ENCODE measurements at places on chromosomes 5 and 9.

GRCh38 chr5:2047341-2047927 is 164.7 kb upstream of the IRX4 start:
- DNase-seq = no peak

DNA sequence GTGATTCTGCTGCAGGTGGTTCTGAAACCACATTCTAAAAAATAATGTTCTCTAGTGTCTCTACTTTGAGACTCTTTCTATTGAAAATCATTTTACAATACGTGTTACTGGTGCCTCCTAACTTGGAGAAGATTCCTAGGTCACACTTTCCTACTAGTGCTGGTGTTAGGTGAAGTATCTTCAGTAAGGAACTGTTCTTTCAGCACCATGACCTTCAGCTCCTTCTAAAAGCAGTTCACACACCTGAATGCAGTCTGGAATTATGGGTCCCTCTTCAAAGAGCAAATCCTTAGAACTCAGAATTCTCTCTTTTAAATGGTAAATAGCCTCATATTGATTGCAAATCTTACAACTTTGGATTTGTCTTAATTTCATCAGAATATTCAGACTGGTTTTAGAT is 10.6 kb upstream of the DPYSL3 start:
- no peak for DNase-seq

DNA sequence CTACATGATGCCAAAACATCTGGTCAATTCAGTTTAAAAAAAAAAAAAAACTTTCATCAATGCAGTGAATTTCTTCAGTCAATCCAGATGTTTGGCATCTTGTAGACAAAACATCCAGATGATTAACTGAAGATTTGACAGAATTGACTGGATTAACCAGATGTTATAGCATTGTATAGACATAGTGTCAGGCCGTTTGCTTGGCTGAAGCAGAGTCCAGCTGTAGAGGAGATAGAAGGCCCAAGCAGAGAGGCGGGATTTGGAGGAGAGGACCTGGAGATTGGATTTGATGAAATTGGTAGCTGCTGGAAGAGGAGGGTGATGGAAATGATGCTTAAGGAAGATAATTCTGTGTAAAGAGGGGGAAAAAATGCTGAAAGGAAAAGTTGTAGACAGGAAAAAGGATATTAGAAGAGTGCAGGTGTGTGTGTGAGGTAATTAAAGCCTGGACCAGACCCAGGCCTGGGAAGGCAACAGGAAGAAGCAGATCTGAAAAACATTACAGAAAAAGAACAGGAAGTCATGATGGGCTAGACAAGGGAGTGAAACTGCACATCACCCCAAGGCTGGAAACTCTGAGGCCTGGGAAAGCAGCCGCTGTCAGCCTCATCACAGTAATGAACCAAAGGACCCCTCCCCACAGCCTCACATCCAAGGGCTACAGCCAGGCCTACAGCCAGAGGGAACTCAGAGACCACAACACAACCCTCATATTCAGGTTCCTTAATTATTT is 258.3 kb downstream of the CWC27 start:
- DNase-seq = no peak

DNA sequence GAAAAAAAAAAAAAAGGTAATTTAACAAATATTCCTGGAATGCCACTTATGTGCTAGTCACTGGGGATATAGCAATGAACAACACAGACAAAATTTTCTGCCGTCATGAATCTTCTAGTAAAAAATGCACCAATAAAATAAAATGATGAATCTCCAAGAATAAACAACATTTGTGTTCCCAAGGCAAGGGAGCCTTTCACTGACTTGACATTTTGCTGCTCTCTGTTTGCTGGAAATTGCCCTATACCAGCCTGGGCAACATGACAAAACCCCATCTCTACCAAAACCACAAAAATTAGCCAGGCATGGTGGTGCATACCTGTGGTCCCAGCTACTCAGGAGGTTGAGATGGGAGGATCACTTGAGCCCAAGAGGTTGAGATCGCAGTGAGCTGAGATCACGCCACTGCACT is 64.5 kb upstream of the ERBIN start:
- no peak for DNase-seq

DNA sequence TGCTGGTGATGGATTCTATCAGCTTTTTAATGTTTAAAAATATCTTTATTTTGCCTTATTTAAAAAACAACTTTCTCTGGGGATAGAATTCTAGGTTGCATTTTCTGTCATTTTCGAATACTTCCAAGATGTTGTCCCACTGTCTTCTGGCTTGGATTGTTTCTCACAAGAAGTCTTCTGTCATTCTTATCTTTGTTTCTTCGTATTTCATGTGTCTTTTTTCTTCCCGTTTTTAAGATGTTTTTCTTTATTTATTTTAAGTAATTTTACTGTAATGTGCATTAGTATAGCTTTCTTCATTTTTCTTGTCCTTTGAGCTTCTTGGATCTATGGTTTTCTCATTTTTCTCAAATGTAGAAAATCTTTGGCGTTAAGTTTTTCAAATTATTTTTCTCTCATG is 19.1 kb downstream of the STX17 start:
- no peak for DNase-seq

DNA sequence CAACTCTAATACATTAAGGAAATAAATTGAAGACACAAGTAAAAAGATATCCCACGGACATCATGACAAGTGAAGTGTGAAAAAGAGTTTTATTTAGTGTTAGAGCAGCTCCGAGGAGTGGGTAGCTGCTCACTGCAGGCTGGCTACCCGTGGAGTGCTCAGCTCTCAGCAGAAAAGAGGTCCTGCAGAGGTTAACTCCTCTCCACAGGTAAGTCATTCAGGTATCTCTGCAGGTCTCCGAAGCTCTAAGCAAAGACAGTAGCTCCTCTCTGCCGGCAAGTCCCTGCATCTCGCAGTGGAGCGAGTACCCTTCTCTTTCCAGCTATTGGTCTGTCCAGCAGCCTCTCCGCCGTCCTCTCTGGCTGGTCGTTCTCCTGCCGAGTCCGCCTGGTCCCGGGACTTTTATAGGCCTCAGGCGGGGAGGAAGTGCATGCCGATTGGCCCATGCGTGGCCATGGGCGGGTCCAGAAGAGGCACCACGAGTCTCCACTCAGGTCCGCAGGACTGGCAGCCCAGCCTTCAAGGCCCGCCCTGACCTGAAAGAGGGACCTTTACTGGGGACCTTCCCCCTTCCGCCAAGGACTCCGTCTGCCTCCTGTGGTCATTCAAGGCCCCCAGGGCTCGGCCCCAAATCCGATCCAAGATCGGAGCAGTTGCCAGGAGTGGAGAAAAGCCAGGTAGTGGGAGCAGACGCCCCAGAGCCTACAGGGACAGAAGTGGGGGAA is 29.9 kb downstream of the BTNL9 start:
- DNase-seq = no peak

DNA sequence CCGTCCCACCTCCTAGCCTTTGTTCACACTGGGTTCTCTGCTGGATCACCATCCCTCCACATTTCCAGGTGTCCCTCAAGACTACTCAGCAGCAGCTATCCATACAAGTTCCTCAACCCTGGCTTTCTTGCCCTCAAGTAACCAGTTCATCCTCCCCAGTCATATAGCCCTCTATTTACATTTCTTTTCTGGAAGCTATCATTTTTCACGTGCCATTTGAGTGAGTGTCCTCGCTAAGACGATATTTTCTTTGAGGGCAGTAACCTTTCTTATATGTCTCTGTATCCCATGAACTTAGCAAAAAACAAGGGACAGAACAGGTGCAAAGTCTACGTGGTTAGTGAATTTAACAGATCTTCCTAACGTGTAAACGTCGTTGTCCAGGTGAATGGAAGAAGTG is 29.6 kb upstream of the KCNMB1 start:
- DNase-seq = no peak

- no peak for DNase-seq
Measured at GRCh38 chr5:137342764-137343163, 156.4 kb downstream of the SPOCK1 start.

- no peak for DNase-seq
Measured at GRCh38 chr5:134007581-134008265, 2.9 kb upstream of the VDAC1 start.

DNA sequence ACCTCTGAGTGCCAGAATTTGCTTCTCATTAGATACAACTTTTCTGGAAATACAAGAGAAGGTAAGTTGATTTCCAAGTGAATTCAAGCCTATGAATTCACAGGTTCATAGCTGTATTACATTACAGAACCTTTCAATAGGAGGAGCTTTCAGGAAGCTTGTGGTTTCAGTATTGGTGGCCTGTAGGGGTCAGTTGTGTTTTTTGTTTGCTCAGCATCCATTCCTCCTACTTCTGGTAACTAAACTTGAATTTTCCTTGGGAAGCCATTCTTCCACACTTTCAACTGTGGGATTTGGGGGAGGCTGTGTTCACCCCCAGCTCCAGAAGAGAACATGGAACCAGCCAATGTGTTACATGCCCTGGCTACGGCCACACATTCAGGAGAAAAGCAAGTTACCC is 5.6 kb upstream of the CYSTM1 start:
- DNase-seq = no peak

GRCh38 chr5:33317271-33317670 is 123.5 kb upstream of the TARS1 start:
- DNase-seq = no peak

DNA sequence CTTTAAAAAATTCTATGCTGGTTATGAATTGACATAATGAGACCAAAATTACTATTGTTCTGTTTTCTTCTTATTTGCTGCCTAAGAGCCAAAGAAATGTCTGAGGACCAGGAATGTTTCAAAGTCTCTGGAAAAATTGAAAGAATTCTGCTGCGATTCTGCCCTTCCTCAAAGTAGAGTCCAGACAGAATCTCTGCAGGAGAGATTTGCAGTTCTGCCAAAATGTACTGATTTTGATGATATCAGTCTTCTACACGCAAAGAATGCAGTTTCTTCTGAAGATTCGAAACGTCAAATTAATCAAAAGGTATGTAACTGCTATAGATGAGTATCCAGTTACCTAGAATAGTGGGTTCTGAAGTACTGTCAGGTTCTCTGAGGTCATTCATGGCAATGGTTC is 10.3 kb upstream of the DHFR start:
- no peak for DNase-seq

DNA sequence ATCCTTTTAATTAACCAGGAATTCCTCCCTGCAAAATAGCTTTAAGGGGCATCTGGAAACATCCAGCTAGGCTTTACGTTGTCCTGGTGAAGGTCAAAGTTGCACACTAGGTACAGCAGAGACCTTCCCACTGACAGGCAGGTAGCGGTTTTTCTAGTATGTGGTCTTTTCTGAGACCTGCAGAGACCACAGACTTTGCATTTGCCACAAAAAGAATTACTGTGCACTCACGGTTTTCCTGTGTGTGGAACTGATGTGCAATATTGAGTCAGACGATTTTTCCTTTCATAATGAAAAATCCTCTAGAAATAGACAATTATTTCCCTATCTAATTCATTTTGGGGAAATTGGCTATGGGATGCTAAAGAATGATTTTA is 417.0 kb upstream of the ADAMTSL1 start:
- no peak for DNase-seq

DNA sequence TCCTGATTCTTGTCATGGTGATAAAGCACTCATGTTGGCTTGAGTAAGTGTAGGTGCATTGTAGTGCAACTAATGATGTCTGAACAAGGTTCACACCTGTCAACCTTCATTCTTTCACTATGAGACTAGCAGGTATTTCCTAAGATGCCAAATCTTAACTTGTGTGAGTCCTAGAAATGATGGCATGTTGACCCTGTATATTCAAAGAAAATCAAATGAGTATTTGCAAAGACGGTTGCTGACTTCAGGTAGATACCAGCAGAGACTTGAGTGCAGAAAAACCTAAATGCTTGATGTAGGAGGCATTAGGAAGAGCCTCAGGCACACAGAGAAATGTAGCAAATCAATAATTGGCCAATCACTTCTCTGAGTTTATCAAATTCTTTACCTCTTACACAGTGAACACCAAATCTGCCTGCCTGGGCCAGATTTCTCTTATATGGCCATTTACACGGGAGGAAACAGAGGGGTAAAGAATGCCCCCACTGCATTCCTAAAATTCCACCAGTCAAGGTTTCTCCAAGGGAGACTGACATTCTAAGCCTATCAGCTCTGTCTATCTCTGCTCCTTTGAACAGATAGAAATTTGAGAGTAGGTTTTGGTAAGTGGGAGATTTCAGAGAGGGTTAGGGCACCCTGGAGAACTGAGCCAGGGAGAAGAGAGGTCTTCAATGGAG is 488.6 kb upstream of the WWC1 start:
- DNase-seq = no peak

DNA sequence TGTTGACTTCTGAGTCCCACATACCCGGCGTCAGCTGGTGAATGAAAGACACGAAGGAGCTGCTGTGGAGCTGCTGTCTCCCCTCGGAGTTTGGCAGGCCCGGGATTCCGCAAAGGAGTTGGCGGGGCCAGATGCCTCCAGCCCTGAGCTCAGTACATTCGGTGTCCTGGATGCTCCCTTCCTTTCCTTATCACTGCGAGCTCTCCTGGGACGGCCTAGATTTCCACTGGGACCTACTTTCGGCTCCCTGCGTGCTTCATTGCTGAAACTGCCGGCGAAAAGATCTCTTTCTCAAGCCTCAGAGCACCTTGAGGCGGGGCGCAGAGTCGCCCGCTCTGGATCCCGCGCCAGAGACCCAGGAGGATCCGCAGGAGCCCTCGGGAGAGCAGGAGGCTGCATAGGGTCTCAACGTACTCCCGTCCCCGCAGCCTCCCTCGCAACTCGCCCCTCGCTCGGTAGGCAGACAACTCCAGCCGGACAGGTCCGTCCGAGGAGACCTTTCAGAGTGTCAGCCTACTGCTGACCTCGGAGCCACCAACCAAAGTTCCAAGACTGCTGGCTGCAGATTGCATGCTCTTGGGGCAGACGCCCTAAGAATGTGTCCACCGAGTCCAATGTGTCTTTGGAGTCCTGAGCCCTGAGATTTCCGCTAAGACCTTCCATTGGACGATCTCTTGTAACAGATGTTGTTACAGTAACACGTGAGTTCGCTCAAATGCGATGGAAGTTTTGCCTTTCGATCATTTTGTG is 6.1 kb downstream of the ANXA2R start:
- no peak for DNase-seq

- no peak for DNase-seq
Measured at GRCh38 chr5:15452781-15453180, 47.2 kb upstream of the FBXL7 start.

DNA sequence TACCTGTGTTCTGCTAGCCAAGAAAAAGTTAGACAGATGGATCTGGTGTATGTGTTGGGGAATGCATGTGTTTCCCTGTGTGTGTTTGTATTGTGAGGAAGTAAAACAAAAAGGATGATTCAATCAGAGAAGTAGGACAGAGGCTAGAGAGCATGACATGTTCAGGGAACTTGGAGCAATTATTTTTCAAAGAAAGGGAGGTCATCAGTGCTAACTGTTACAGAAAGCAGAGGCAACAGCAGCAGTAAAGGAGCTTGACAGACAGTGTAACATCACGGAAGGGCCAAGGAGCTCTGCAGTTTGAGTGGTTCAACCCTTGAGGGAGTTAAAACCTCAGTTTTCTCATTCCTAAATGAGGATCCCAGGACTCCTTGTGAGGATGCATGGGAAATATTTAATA is 13.2 kb downstream of the SPINK1 start:
- no peak for DNase-seq

DNA sequence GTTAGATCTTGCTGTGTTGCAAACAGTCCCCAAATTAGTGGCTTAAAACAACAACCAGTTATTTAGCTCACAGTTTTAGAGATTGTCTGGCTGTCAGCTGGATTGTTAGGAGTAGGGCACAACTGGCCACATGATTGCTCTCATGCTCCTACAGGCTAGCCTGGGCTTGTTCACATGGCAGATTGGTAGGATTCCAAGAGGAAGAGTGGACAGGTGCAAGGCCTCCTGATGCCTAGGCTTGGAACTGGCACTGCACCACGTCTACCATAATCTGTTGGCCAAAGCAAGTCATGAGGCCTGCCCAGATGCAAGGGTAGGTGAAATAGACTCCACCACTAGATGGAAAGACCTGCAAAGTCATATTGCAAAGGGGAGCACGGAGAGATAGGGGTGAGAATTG is 76.4 kb downstream of the ACER2 start:
- peak; percentile 37 for DNase-seq
